ENCODE measurements at places on chromosomes 11 and 22.

DNA sequence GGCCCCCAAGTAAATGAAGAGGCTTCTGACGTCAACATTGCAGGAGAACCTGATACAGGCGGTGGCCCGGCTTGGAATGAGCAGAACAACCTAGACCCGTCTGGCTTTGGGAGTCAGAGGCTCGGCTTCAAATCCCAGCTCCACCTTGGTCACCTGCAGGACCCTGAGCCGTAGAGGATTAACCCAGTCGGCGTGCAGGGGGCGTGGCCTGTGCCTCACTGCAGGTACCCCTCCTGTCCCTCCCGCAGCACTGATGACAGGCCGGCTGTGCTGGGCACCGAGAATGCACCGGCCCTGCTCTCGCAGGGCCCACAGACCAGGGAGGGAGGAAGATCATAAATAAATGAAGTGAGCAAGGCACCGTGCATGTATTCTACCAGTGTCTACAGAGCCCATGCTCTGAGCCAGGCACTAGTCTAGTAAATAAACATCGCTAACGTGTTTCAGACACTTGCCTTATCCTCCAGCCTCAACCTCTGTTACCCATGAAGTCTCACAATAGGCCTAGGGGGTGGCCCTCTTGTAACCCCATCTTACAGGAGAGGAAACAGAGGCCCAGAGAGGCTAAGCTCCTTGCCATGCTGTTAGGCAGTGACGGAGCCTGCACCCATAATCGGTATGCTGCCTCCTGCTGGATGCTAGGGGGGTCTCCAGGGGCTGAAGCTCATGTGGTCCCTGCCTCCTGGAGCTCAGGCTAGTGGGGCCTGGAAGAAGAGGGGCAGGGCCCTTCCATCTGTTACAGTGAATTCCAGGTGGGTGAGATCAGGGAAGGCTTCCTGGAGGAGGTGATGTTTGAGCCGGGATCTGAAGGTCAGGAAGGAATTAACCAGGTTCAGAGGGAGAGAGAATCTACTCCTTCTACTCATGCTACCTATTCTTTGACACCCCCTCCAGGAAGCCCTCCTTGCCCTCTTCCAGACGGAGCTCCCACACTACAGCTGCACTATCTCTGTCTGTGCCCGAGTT is 53.4 kb downstream of the RTL6 start:
- no peak for DNase-seq

DNA sequence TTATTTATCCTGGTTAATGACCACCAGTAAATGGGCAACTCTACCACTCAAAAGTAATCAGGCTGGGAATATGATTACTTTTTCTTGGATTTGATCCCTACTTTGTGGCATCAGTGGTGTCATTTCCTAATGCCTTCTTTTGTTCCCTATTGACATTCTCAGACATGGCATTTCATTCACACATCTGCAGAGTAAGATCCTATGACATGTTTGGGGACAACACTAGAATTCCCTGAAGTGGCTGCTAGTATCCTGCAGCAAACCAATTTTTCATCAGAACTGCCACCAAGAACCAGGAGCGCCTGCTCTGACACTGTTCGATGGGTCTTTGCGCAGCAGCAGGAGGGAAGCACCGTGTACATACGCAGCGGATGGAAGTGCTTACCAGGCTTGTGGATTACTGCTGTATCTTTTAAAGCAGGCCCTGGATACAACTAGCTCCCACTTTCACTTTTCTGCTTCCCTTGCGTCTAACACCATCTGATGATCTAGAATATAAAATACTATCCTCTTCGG is 97.7 kb downstream of the LARGE2 start:
- no peak for DNase-seq

- no peak for DNase-seq
Observed at GRCh38 chr11:19892387-19892786, 179.8 kb downstream of the NAV2 start.

- DNase-seq: no peak
Observed at GRCh38 chr11:130388607-130389205, 39.7 kb downstream of the ADAMTS8 start.

- peak; percentile 38 for DNase-seq
Observed at GRCh38 chr22:32204856-32205722, at the start of gene RFPL2. RFPL2 (minus strand) TSS chr22:32205073; CDS start chr22:32202451, 2,622 bp downstream.

DNA sequence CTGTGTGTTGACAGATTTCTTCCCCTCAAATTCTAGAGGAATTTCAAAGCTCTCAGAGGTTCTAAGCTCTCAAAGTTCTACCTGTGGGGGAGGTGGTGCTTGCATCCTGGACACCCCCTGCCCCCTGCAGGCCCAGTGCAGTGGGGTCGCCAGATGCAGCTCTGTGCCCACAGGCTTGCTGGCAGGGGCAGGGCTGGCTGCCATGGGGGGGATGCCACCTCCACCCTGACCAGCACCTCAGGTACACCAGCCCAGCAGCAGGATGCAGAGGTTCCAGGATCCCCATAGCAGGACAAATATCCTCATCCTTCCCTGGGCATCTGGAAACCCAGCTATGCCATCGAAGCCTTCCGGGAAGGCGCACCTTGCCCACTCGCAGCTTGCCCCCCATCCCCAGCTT is 91.1 kb downstream of the BRD1 start:
- no peak for DNase-seq

DNA sequence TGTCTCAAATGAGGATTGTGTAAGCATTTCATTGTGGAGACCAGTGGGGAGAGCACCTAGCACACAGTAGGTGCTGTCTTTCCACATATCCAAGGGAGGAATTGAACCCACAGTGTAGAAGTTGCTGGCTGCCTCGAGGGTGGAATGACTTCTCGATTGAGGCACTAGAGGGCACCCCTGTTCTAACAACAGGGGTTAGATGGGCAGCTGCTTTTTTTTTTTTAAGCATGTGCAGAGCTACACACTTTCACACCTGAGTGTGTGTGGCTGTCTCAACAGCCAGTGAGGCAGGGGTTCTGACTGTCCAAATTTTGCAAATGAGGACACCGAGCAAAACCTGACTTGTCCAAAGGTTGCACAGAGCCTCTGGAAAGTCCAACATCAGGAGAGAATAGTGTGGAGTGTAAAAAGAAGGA is 118.2 kb upstream of the CRYBB3 start:
- no peak for DNase-seq

DNA sequence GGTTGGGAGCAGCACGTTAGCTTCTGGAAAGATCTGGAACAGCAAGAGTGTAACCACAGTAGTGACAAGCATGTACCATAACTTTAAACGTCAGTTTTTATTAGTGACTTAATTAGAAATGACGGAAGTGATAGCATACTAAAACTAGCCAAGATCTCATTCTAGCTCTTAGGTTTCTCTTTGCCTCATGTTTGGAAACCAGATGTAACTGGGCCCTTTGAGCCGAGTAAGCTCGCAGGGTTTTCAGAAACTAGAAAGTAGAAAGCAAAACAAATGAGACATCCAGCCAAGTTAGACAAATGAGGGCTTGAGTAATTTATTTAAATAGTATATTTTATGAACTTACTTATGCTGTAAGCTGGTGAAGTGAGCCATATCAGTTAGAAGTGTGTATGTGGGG is 40.2 kb upstream of the SLC5A12 start:
- no peak for DNase-seq

GRCh38 chr11:132933703-132934102 is 598.6 kb downstream of the OPCML start:
- DNase-seq: no peak

DNA sequence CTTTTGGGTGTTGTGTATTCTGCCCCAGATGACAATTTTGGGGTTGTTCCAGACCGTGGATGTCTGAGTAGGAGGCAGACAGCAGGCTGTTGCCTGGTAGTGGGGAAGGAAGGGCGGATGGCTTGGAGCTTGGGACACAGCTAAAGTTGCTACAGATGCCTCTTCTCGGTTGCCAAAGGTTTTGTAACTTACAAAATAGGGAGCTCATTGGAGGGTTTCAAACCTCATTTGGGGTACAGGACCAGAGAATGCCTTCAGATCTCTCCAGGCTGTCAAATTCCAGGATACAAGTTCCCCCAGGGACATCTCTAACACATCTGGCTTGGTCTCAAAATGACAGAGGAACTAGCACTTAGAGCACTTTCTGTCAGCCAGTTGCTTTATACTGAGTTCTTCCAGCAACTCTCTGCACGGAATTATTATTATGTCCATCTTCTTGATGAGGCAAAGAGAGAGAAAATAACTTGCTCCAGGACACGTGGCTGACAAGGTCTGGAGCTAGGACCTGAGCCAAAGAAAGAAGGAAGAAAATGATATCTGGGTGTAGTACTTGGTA is 56.0 kb downstream of the SLC1A2 start:
- no peak for DNase-seq

GRCh38 chr22:32661737-32662586 is 139.5 kb upstream of the TIMP3 start:
- no peak for DNase-seq

- no peak for DNase-seq
Observed at GRCh38 chr11:15617126-15617525, 502.4 kb downstream of the INSC start.

DNA sequence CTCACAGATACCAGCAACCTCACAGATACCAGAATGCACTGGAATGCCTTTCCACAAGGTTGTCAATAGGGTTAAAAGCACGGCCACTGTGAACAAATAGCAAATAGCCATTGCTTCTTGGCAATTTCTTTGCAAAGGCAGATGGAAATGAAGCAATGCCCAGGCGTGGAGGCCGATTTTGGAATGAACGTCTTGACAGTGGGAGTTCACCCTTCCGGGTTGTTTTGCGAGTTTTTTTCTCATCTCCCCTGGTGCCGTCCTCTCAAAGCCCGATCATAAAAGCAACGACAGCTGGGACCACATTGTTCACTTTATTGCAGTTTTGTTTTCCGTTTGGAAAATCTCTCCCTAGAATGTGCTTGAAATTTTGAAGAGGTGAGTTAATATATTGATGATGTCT is 38.0 kb upstream of the CD82 start:
- no peak for DNase-seq

- DNase-seq: no peak
Observed at GRCh38 chr11:46200537-46201281, 76.8 kb upstream of the CREB3L1 start.

DNA sequence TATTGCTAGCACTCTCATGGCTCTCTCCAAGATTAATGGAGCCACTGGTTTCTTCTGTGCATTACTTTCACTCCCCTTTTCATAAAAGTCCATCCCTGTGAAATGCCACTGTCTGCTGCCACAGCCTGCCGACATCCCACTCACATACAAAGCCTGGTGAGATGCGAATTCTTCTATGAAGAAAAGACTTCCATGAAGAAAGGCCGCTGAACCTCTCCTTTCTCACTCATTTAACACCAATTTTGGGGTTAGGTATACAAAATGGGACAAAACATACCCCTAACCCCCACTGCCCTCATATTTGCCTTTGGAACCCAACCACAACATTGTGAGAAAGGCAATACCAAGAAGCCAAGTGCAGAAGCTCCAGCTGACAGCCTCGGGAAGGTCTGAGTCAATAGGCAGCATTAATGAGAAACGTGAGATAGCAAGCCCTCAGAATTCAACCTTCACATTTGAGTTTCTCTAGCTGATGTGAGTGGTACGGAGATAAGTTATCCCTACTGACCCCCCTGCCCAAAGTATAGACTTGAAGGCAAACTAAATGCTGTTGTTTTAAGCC is 156.4 kb downstream of the ATG16L2 start:
- DNase-seq: no peak

- DNase-seq: peak; percentile 69
Observed at GRCh38 chr11:4072668-4073285, 21.8 kb upstream of the RRM1 start.

DNA sequence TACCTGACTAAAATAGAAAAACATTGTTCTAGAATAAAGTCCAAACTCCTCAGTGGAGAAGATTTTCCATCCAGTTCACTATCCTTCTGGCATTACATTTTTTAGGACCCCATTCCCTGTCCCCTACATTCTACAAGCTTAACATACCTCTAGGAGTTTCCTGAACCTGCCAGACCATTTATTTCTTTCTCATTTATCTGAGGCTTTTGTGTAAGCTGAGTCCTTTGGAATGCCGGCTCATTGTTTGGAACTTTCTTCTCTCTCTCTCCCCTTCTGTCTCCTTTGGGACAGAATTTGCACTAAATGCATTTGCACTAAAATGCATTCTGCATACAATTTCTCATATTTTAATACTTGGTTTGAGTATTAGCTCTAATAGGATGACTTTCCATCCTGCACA is 393.0 kb upstream of the ANO3 start:
- no peak for DNase-seq

GRCh38 chr11:2306452-2306823 is 4.6 kb downstream of the TSPAN32 start:
- peak; percentile 79 for DNase-seq

DNA sequence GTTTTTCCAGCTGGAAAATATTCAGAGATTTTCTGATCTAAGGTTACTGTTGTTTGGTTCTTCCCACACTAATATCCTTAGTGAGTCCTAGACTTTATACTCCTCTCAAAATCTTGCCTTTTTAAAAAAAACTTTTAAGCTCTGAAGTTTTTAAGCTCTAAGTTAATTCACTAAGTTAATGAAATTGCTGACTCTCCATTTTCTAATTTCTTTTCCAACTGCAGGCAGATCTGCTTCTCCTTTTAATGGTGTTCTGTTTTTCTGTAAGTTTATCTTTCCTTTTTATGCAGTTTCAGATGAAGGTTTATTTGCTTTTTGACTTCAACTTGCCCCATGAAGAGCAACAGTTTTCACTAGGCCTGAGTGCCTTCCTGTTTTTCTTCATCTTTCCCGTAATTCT is 125.8 kb upstream of the ARHGAP42 start:
- no peak for DNase-seq

- no peak for DNase-seq
Observed at GRCh38 chr11:27991736-27992135, 116.2 kb downstream of the KIF18A start.

DNA sequence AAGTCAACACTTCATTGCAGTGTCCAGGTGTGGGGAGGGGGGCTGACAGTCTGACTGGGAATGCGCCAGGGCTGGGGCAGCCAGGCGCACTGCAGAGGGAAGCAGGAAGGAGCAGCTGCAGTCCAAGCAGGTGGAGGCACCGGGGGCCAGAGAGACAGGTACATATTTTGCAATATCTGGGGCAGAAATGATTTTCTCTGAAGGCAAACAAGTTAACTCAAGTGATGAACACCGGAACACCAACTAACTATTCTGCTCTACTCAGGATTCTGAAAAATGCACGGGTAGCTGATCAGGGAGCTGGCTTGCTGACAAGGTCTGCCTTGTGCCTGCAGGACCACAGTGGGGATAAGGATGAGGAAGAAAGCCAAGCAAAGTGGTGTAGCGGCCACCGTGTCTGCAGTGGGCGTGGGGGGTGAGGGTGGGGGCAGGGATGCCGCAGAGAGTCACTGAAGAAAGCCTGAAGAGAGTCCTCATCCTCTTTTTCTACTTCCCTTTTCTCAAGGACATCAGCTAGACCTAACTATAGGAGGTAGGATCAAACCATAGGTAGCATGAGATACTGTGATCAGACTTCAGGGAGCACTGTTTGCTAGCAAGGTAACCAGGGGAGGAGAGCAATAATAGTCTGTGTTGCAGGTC is 83.4 kb downstream of the SCN3B start:
- DNase-seq: no peak

GRCh38 chr11:102596578-102596977 is 28.6 kb downstream of the MMP20 start:
- DNase-seq: no peak

- no peak for DNase-seq
Observed at GRCh38 chr11:83448686-83449085, 162.5 kb upstream of the CCDC90B start.

Data from heart right ventricle (tissue), 16 donors.